H9 (cell line): ENCODE measurements at places on chromosomes 11 and 22. TPM values are rescaled to one million over a fixed set of nuclear protein-coding genes. Genes with fewer than 3 reads are reported as not detected.

ST14 gene
- total RNA-seq, result 22.4 and 22.9 TPM in 2 replicates

SLC25A18 gene
- 2.3 and 3.0 TPM in 2 replicates for total RNA-seq

P4HA3 gene
- total RNA-seq, result not detected in 2 replicates

PVALB gene
- 2.7 and 3.0 TPM in 2 replicates for total RNA-seq

GGT5 gene
- 0.20 TPM in 2 replicates for total RNA-seq

ANGPTL5 gene
- not detected in 2 replicates for total RNA-seq

- no peaks in the 10 kb centered on the region for H3K27me3 ChIP-seq
- H3K4me3 ChIP-seq, result no peak overlapping the region
- DNase-seq, result no peak
- H3K36me3 ChIP-seq, result no peaks in the 10 kb centered on the region
Observed at GRCh38 chr11:14445542-14446530, 53.8 kb downstream of the COPB1 start.

DNA sequence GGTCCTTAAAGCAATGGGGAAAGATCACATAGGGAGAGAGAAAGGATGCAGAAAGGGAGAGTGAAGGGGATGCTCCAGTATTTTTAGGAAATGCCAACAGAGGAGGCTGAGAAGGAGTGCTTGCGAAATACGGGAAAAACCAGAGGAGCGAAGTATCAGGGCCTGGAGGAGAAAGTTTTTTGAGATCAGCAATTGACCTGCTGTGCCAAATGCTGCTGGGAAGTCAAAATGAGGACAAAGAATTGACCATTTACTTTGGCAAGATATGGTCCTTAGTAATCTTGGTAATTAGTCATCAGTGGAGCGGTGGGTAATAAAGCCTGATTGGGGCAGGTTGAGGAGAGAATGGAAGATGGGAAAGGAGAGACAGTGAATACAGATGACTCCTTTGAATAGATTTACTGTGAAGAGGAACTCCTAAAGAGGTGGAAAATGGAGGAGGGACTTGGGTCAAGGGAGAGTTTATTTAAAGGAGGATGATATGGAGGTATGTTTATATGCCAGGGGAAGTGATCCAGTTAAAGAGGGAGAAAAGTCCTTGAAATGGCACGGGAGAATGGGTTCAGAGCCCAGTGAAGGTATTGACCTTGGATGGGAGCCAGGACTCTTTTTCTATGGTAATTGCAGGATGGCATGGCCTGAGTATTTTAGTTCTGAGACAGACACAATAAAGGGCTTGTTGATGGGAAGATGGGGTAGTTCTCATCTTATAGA is 111.5 kb downstream of the PKNOX2 start:
- no peak overlapping the region for H3K4me3 ChIP-seq
- H3K4me1 ChIP-seq, result no peaks in the 10 kb centered on the region
- H3K27ac ChIP-seq, result no peak overlapping the region
- no peak for DNase-seq
- no peaks in the 10 kb centered on the region for H3K36me3 ChIP-seq

GRCh38 chr11:122816761-122817520 is 21.4 kb upstream of the CRTAM start:
- H3K4me3 ChIP-seq, result no peak overlapping the region
- H3K27me3 ChIP-seq, result no peaks in the 10 kb centered on the region
- no peak for DNase-seq

GRCh38 chr11:98871690-98872089 is 149.1 kb upstream of the CNTN5 start:
- H3K4me1 ChIP-seq, result no peaks in the 10 kb centered on the region
- H3K4me3 ChIP-seq, result no peak overlapping the region
- no peak for DNase-seq
- no peaks in the 10 kb centered on the region for H3K27me3 ChIP-seq
- H3K36me3 ChIP-seq, result no peaks in the 10 kb centered on the region

- peaks cover 2% of the 10 kb centered on the region; the same call in 1 of the 2 replicates for H3K4me1 ChIP-seq
- no peaks in the 10 kb centered on the region for H3K27me3 ChIP-seq
- peak; percentile 20 for DNase-seq
- no peaks in the 10 kb centered on the region; the same call in 2 of the 3 replicates for H3K36me3 ChIP-seq
Observed at GRCh38 chr22:29147331-29147899, 58.3 kb upstream of the EMID1 start.

DNA sequence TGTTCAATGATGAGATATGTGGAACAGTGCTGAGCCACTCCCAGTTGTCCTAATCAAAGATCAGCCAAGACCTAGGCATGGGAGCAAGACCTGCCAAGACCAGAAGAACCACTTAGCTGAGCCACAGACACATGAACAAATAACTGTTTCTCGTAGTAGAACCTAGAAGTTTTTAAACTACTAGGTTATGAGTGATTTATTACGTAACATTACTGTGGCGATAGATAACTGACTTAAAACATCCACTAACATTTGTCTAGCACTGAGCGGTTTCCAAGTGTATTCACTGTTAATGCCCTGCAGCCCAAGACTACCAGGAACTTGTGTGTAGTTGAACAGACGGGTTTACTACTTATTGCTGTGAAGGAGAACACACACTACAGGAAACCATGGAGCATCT is 120.4 kb downstream of the SERGEF start:
- no peak overlapping the region for H3K27ac ChIP-seq
- no peaks in the 10 kb centered on the region for H3K4me1 ChIP-seq
- H3K27me3 ChIP-seq, result no peaks in the 10 kb centered on the region
- DNase-seq, result no peak
- no peaks in the 10 kb centered on the region for H3K36me3 ChIP-seq
- H3K4me3 ChIP-seq, result no peak overlapping the region

- H3K36me3 ChIP-seq, result no peaks in the 10 kb centered on the region
- H3K27me3 ChIP-seq, result no peaks in the 10 kb centered on the region
- no peaks in the 10 kb centered on the region for H3K4me1 ChIP-seq
- H3K4me3 ChIP-seq, result no peak overlapping the region
Observed at GRCh38 chr22:39966470-39966869, 6.3 kb downstream of the TMA7B start.

GRCh38 chr22:22745225-22746060 is 101.0 kb downstream of the GGTLC2 start:
- no peak overlapping the region for H3K4me3 ChIP-seq
- no peaks in the 10 kb centered on the region for H3K36me3 ChIP-seq
- peak; percentile 70 for DNase-seq
- peaks cover 3% of the 10 kb centered on the region; the same call in 1 of the 2 replicates for H3K27me3 ChIP-seq
- H3K27ac ChIP-seq, result no peak overlapping the region

- H3K4me3 ChIP-seq, result no peak overlapping the region
- no peaks in the 10 kb centered on the region for H3K4me1 ChIP-seq
- H3K27me3 ChIP-seq, result no peaks in the 10 kb centered on the region; the same call in 1 of the 2 replicates
- DNase-seq, result no peak
- H3K27ac ChIP-seq, result no peak overlapping the region
- H3K36me3 ChIP-seq, result no peaks in the 10 kb centered on the region
Observed at GRCh38 chr22:50547263-50547985, 1.7 kb downstream of the KLHDC7B start.

- no peak overlapping the region for H3K4me3 ChIP-seq
- H3K27ac ChIP-seq, result no peak overlapping the region
- H3K27me3 ChIP-seq, result no peaks in the 10 kb centered on the region
- no peaks in the 10 kb centered on the region for H3K4me1 ChIP-seq
Observed at GRCh38 chr11:73116636-73117035, 25.5 kb downstream of the FCHSD2 start.

- H3K36me3 ChIP-seq, result no peaks in the 10 kb centered on the region
- H3K27ac ChIP-seq, result no peak overlapping the region
- DNase-seq, result no peak
Observed at GRCh38 chr11:108970221-108970991, 305.5 kb downstream of the DDX10 start.

- DNase-seq, result no peak
- H3K4me1 ChIP-seq, result peaks cover under 1% of the 10 kb centered on the region; the same call in 1 of the 2 replicates
- H3K36me3 ChIP-seq, result peaks cover 2% of the 10 kb centered on the region; the same call in 2 of the 3 replicates
- no peaks in the 10 kb centered on the region for H3K27me3 ChIP-seq
Observed at GRCh38 chr11:90722552-90723190, 499.8 kb upstream of the CHORDC1 start.

DNA sequence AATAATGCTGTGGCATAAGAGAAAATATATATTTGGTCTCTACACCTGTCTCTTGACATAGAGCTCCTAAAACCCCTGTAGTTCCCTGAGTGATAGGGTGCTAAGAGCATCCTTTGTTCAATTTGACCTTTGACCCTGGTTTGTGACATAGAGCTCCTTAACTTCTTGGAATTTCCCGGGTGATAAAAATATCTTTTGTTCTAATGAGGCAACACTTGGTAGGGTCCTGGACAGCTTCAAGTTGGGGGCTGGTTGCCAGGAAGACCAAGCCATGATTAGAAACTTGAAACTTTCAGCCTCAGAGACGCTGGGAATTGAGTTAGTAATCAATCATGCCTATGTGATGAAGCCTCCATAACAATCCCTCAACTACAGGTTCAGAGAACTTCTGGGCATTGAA is 105.4 kb downstream of the CASP12 start:
- peaks cover 10% of the 10 kb centered on the region for H3K36me3 ChIP-seq
- no peaks in the 10 kb centered on the region for H3K27me3 ChIP-seq
- no peak overlapping the region for H3K27ac ChIP-seq
- no peak overlapping the region for H3K4me3 ChIP-seq
- no peaks in the 10 kb centered on the region for H3K4me1 ChIP-seq

GRCh38 chr22:22984967-22985366 is 85.4 kb upstream of the GNAZ start:
- H3K36me3 ChIP-seq, result peaks cover 5% of the 10 kb centered on the region; the same call in 2 of the 3 replicates
- no peaks in the 10 kb centered on the region for H3K4me1 ChIP-seq
- no peak overlapping the region for H3K4me3 ChIP-seq
- no peak overlapping the region for H3K27ac ChIP-seq

GRCh38 chr22:31137721-31138120 is 2.6 kb downstream of the PLA2G3 start:
- H3K4me3 ChIP-seq, result no peak overlapping the region
- no peak for DNase-seq
- H3K27ac ChIP-seq, result no peak overlapping the region
- H3K4me1 ChIP-seq, result peaks cover 7% of the 10 kb centered on the region; the same call in 1 of the 2 replicates
- peaks cover 29% of the 10 kb centered on the region for H3K36me3 ChIP-seq

DNA sequence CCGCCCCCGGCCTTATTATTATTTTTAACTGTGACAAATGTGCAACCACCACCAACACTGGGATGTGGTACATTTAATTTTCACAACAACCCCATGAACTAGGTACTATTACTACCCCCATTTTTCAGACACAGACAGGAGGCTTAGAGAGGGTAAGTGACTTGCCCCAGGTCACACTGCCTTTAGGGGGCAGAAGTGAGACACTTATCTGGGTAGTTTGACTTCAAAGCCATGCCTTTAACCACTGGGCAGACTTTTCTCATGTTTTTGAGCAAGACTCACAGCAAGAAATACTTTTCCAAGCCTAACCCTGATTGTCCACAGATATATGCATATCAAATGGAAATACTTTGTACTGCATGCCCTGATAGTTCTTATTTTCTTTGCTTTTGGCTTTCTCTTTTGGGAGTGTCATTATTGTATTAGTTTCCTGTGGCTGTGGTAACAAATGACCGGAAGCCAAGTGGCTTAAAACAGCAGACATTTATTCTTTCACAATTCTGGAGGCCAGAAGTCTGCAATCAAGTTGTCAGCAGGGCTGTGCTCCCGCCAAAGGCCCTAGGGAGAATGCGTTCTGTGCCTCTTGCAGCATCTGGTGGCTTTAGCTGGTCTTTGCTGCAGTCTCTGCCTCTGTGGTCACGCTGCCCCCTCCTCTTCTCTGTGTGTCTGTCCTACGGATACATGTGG is 110.8 kb downstream of the GRIK4 start:
- H3K27ac ChIP-seq, result no peak overlapping the region
- H3K4me1 ChIP-seq, result no peaks in the 10 kb centered on the region
- no peaks in the 10 kb centered on the region for H3K27me3 ChIP-seq

GRCh38 chr11:289712-290620 is 1.0 kb downstream of the PGGHG start:
- H3K27ac ChIP-seq, result no peak overlapping the region
- H3K27me3 ChIP-seq, result peaks cover 7% of the 10 kb centered on the region; the same call in 1 of the 2 replicates
- H3K4me3 ChIP-seq, result peak overlapping the region; percentile 63
- H3K4me1 ChIP-seq, result no peaks in the 10 kb centered on the region
- peaks cover 36% of the 10 kb centered on the region for H3K36me3 ChIP-seq
- no peak for DNase-seq

- peak; percentile 71 for DNase-seq
- H3K27me3 ChIP-seq, result peaks cover 16% of the 10 kb centered on the region; the same call in 1 of the 2 replicates
- peak overlapping the region; percentile 85 for H3K4me3 ChIP-seq
- peaks cover 4% of the 10 kb centered on the region for H3K36me3 ChIP-seq
- H3K27ac ChIP-seq, result no peak overlapping the region
Observed at GRCh38 chr22:46149512-46150033, 753 bp upstream of the PPARA start.
